ENCODE measurements at places on chromosomes 6 and 20.
A peak's percentile ranks its signal among the peaks of the same experiment; 100 is the strongest.

DNA sequence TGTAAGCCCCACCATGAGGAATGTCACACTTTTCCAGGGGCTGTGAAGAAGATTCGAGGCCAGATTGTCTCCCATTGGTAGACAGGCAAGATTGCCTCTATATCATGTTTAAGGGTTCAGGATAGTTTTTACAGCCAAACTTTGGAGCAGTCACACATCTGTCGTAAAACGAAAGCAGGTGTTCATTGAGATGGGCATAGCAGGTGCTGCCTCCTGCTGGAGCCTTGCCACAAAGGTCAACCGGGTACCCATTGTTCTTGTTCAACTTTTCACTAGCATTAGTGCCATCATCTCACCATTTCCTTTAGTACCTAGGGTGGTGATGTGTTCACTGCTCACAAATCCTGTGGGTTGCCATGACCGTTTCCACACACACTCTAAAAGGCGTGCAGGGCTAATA lies 198.3 kb downstream of the HTR1B start:
- no peak for DNase-seq

DNA sequence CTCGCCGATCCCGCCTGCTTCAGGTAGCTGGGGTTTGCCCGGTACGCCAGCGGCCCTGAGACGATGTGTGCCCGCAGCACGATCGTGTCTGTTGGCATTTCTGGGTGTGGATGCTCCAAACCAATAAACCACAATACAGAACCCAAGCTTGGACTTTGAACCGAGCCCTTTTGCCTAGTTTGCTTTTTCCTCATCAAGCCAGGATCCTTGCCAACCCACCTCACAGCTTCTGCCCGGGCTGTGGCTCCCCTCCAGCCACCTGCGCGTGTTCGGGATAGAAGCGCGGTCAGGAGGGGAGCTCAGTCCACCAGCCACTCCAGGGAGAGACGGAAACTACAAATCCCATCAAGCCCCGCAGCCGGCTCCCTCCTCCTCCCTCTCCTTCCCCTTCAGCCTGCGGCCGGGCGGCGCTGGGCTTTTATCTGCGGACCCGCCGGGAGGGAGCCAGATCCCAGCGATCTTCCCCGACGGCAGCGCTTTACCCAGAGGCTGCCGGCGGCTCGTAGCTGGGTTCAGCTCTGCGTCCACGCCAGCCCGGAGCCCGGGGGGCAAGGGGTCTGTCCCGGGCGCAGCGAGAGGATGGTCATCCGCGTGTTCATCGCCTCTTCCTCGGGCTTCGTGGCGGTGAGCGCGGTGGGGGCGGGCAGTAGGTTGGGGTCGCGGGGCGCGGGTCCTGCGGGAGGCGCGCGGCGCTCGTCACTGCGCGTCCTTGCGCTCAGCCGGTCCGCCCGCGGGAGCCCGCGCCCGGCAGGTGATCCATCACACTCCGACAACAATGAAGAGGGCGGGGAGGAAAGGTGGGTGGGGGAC lies at the start of gene SH3BGRL2:
SH3BGRL2 (plus strand) TSS at position 447 of the 810 bp plus-strand sequence; CDS start at position 580, 133 bp downstream.
- DNase-seq = peak; percentile 34

DNA sequence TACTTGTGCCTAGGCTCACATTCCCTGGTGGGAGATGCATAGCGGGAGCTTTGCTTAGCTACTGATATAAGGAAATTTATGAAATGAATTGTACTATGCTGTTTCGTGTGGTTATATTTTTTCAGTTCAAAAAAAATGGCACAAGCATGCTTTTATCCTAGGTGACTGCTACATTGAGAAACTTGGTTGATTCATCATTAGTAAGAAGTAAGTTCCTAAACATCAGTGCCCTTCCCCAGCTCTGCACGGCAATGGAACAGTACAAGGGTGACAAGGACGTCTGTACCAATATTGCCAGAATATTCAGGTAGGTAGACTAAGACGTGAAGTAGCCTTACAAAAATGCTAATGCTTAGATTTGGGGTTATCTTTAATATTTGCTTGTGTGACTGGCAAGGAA lies 79.7 kb downstream of the ARMC2 start:
- DNase-seq = no peak

DNA sequence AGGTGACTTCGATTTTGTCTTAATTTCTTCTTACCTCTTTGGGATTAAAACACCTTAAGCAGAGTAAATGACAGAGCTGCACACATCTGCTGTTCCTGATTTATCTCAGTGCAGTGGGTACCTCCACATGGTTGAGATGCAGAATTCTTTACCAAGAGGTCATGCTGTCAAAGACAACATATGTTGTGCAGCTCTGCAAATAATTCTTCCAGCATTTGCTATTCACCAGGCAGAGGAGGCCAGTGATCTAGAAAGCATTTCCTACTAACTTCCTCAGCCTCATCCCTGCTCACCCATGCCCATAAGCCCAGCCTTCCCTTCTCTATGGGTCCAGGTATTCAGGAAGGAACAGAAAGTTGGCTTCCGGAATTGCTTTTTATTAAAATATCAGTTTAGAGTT lies 109.3 kb downstream of the THBS2 start:
- DNase-seq = no peak

DNA sequence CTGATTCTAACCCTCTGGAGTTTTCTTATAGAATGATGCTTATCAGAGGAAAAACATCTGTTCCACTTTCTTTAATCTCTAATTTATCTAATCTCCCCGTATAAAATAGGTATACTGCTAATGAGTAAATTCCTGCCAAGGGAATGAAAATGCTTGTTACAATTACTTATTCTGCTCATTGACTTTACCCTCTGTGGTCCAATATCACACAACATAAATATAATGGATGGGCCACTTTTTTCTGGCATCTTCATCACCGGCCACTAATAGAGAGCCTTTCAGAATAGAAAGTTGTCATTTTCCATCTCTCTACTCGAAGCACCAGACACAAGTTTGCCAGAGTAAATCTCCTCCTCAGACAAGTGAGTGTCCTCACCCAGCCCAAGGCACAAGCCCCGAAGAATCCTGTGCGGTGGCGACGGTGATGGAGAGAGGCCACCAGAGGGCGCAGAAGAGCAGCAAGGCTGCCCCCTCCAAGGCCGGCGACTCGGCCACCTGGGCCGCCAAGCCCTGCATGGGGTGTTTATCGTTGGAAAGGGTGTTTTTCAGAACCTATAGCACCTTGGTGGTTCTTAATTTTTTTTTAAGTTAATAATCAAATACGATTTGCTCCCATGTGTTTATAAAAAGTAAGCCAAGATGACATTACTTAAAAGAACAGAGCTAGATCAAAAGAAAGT lies 212.9 kb upstream of the ARID1B start:
- peak; percentile 85 for DNase-seq

DNA sequence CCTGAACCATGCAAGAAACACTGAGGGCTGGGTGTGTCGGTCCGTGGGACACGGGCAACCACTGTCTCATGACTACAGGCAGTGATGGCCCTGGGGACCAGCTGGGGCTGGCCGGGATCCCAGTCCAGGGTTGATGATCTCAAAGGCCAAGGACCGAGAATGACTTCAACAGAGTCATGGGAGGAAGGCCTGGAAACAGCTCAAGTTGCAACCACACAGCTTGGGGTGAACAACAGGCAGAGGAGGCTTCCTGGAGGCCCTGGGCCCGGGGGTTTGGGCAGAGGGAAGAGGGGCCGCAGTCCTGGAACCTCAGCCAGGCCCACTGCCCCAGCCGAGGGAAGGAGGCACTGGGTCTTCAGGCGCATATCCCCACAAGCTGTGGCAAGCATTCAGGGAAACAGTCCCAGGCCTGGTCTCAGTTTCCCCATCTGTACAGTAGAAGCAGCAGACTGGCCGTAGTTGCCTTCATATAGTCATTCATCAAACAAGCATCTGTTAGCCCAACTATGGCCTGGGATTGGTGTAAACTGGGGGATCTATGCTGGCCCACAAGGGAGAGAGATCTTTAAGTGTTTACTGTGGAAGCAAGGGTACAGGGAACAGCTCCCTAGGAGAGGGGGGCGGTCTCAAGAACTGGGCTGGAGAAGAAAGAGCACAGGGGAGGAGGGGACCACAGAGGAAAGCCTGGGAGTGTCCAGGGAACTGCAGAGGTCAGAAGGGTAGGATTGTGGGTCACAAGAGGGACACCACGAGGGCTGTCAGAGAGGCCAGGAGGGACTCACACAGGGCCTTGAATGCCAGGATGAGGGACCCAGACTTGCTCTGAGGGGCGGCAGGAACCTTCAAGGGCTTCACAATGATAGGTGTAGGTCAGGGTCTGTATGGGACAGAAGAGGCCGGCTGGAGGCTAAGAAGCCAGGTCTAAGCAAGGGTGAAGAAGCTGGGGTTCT lies 2.1 kb downstream of the MYL9 start:
- DNase-seq = no peak

DNA sequence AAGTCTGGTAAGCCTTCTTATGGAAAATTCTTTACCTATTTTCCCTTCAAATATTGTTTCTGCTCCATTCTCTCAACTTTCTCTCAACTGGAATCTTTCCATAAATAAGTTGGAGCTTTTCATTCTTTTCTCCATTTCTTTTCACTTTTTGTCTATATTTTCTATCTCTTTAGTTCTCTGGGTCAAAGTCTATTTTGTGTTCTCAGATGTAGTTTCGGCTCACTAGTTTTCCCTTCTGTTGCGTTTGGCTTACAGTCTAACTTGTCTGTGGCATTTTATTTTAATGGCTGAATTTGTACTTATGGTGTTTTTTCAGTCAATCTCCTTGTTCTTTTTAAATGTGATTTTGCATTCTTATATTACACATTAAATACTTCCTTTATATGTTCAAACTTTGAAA lies 14.1 kb upstream of the SLC22A2 start:
- no peak for DNase-seq

GRCh38 chr20:36035745-36036144 lies 67.4 kb downstream of the CNBD2 start:
- no peak for DNase-seq

DNA sequence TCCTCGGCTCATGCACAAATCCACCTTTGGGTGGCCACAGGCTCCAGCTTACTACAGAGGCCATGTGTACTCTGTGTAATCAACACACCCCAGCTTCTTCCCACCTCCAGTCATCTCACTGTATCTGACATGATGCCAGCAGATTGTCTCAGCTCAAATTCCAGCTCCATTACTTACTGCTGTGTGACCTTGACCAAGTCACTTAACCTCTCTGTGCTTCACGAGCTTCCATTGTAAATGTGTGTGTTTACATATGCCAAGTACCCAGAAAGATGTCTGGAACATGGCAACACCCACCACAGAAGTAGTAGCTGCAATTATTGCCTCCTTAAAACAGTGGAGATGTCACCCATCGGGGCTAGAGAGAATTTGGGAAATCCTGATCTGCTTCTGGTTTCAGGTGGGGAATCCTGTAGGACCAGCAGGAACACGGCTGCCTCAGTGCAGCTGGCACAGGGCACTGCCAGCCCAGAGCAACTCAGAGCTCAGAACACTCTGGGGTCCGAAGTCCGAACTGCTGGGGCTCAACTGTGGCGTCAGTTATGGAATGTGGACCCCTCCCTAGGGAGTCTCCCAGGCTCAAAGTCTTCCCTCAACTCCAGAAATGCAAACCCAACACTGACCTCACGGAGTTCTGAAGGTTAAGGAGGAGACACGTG lies 21.2 kb upstream of the HLA-B start:
- DNase-seq = no peak

- no peak for DNase-seq
Measured at GRCh38 chr6:168866534-168866933, 387.1 kb downstream of the THBS2 start.

- DNase-seq = no peak
Measured at GRCh38 chr6:56364827-56365339, 117.5 kb upstream of the COL21A1 start.

GRCh38 chr6:155272353-155273232 lies 8.8 kb downstream of the CLDN20 start:
- no peak for DNase-seq

- DNase-seq = no peak
Measured at GRCh38 chr6:130624046-130624445, 203.2 kb upstream of the SMLR1 start.
